ENCODE measurements at places on chromosomes 4 and X. TPM values are rescaled to one million over a fixed set of nuclear protein-coding genes. Genes with fewer than 3 reads are reported as not detected.

DNA sequence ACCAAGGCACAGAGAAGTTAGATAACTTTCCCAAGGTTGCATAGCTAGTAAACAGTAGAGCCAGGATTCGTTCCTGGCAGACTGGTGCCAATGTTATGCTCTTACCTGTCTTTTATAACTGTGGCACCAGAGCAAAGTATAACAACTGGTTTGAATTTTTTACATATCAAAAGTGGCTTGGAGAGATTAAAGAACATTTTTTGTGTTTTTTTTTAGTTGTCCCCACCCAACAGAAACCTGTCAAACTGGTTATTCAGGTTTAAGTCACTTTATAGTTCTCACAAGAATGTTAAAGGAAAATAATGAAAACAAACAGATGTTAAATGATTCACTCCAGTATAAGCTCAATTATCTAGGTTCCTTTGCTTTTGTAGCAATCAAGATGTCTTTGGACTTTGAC, 15.6 kb upstream of the FAM47E start:
- no peak for DNase-seq

- no peak for DNase-seq
These were observed 96.6 kb downstream of the HPGD start for GRCh38 chr4:174425669-174426068.

DNA sequence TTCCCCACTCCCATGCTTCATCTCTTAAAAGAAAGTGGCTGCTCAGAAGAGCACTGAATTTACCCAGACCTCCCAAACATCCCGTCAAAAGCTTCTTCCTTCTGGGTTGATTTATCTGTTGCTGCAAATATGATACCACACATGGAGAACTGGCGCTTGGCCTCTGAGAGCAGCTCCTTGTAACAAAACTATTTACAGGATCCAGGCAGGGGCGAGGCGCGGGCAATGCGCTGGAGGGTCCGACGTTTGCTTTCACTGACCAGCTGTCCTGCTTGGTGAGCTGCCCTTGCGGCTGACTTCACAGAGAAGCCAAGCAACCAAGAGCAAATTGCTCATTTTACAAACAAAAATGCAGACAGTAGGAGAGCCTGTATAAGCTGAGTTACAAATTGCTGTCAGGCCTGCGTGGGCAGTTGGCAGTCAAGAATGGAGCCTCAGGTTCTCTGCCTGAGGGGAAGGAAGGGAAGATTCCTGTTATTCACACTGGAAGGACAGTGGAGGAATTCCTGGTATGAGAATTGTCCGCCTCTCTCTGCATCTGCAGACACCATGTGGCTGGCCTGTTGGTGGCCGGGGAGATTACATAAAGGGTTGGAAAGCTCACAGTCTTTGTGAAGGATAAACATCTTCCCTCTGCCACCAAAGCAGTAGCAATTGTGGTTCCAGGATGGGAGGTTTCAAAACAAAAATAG, 192.2 kb upstream of the LEF1 start:
- DNase-seq: no peak

GRCh38 chrX:65630771-65631170, 36.7 kb upstream of the MSN start:
- no peak for DNase-seq

DNA sequence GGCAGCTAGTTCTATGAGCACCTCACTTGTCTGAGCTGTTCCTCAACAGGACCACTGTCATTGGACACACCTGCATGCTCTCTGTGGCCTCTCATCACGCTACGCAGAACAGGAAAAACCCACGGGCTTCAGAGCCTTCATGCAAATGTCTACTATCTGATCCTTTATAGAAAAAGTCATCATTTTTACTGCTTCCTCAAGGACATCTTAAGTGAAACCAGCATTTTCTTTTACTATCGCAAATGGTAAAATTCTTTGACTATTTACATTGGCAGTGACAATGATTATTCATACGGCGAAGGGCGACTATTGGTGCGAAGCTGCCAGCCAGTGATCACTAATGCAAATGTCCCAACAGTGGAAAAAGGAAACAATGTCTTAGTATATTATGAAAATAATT, 147.0 kb downstream of the AFAP1 start:
- no peak for DNase-seq

- no peak for DNase-seq
These were observed 233.2 kb downstream of the EPHA5 start for GRCh38 chr4:65437102-65437501.

GRCh38 chrX:68438575-68438974, 5.3 kb upstream of the OPHN1 start:
- DNase-seq: no peak

- no peak for DNase-seq
These were observed 17.3 kb downstream of the COQ2 start for GRCh38 chr4:83267121-83267829.

DNA sequence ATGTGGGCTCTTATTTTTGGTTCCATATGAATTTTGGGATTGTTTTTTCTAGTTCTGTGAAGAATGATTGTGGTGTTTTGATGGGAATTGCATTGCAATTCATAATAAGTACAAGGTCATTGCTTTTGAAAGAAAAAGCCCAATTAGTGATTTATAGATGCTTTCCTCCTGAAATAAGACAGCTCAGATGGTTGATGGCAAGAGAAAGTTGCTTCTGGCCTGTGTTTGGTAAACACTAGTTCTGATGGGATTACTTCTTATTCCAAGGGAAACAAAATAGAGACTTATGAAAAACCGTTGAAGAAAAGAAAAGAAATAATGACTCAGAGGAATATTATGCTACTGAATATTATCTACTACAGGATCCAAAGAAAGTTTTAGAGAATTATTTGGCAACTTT, 144.9 kb downstream of the SPANXA1 start:
- no peak for DNase-seq

DNA sequence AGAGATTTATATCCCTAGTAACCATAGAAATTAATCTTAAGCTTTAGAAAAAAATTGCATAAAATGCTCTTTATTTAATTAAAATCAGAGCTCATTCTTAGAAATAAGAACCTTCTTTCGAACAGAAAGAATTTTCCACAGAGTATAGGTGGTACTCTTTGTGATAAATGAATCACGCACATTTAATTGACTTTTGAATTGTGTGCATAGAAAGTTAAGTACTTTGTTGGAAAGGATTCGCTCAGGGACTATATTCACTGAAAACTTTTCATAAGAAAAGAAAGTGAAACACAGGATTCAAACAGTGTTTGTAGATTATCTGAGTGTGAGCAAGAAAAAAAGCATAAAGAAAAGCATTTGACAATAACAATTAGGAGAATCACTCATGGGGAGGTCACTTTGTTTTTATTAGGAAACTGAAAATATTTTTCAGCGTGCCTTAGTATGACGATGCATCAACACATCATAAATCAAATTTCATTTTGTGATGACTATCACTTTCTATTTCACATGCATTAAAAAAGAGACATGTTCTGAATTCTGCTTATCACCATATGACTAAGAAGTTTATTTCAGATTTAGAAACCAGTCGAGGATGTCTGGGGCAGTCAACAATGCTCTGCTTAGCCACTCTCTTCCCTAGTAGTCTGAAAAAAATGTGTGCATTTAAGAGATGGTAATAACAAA, 49.5 kb downstream of the STX18 start:
- no peak for DNase-seq

DNA sequence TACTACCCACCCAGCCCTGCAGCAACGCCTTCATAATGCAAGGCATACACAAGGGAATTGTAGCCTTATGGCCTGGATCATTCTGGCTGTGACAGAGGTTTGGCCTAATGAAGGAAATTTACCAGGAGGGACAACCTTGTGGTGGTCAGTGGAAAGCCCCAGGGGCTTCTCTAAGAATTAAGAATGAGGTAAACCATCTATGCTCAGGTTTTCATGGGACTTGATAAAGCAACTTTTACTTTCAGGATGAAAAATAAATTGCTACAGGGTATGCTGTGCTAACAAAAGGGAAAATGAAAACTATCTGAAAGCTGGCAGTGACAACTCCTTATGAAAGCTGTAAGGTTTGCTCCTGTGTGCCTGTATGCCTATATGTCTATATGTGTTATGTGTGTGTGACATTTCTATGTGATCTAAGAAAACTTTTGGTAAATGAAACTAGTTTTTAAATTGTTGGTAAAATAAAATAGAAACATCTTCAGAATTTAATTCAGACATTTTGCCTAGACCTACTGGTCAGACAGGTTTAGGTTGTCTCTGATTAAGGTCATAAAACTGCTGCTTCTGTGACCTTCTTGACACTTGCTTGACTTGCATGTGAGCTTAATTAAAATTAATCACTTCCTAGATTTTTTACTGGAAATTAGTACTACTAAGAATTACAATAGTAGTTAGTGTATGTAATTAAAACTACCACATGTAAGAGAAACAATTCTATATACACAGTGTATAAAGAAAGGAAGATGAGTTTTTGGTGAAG, 19.9 kb upstream of the TXK start:
- no peak for DNase-seq

GRCh38 chrX:82412858-82413257, 1095.2 kb upstream of the POU3F4 start:
- DNase-seq: no peak

DNA sequence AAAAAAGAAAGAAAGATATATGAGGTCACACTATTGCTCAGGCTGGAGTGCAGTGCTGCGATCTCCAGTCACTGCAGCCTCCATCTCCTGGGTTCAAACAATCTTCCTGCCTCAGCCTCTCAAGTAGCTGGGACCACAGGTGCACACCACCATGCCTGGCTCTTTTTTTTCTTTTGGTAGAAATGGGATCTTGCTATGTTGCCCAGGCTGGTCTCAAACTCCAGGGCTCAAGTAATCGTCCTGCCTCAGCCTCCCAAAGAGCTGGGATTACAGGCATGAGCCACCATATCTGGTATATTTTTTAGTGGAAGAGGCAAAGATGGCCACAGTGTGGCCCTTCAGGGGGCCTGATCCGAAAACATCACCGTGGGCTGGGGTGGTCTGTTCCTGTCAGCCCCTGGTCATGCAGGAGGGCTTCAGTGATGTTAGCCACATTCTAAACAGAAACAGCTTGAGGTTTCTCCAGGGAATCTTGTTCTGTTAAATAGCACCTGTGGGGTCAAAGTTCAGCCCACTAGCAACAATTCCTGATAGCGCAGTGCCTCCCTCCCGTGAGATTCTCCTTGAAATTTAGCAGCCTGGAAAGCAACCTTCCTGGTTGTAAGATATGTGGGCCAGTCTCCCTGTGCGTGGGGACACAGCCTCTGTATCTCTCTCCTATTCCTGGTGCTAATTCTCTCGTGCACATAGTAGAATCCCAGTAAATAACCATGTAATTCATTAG, 7.3 kb upstream of the DHRSX start:
- no peak for DNase-seq

GRCh38 chrX:154032653-154033052, 13.0 kb upstream of the IRAK1 start:
- DNase-seq: no peak

- no peak for DNase-seq
These were observed 58.2 kb upstream of the DKK2 start for GRCh38 chr4:107094332-107094731.

Gene SOWAHD
- total RNA-seq: 2.5 TPM

Gene FAT4
- 11.6 TPM for total RNA-seq

Gene MAGEA11
- not detected for total RNA-seq

Gene UGT2B11
- not detected for total RNA-seq

Gene OTUD4
- 19.1 TPM for total RNA-seq

Gene PRKX
- 22.9 TPM for total RNA-seq

Data from Peyer's patch (tissue), 4 donors.